GM23248 (cell line): ENCODE measurements at places on chromosomes 3 and 15.

DNA sequence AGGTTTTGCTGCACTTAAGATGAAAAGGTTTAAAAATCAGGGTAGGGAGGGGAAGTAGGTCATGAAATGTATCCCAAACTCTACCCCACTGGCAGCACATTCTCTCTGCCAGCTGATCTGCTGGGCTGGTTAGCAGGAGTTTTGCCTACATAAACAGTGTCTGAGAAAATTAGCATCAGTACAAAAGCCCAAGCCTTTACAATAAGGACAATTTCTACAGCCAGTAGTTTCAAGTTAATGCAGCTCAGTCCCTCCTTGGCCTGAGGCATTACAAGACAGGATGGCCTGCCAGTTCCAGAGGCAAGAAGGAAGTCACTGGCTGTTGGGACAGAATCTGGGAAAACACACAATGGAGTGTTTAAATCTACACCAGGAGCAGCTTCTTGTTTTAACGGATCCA is 32.8 kb downstream of the NCEH1 start:
- no peak for DNase-seq

DNA sequence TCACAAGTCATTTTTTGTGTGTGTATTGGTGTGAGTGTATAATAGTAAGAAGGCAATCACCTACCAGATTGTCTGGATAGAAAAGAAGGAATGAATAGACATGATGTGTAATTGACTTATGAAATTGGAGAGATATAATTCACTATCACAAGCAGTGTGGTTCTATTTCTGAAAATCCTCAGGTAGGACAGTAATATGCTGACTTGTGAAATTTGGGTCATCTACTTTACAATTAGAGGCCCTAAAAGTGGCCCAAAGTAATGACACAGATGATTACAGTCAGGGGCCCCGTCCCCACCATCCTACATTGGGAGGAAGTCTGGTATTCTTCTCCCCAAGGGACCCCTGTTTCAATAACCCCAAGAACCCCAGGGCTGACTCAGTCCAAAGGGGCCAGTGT is 73.6 kb upstream of the SELENOK start:
- no peak for DNase-seq

DNA sequence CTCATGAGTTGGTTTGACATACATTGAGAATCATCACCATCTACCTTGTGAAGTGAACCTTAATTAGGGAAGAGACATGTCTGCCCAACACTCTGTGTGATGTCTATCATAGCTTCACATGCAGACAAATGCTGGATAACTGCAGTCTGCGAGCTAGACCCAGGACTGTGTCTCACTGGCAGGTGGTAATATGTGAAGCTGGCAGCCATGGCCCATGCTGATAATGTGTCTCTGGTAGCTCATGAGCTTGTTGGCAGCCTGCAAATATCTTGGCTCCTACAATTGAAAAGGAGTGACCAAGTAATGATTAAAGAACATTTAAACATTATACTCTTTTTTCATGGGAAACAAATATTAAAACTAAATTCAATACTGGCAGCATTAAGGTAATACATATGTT is 234.8 kb downstream of the CHST2 start:
- DNase-seq: no peak

- DNase-seq: peak; percentile 47
Measured at GRCh38 chr3:188211476-188211875, 57.5 kb downstream of the LPP start.

- DNase-seq: peak; percentile 98
Measured at GRCh38 chr3:60610441-60611112, 640.7 kb downstream of the FHIT start.

DNA sequence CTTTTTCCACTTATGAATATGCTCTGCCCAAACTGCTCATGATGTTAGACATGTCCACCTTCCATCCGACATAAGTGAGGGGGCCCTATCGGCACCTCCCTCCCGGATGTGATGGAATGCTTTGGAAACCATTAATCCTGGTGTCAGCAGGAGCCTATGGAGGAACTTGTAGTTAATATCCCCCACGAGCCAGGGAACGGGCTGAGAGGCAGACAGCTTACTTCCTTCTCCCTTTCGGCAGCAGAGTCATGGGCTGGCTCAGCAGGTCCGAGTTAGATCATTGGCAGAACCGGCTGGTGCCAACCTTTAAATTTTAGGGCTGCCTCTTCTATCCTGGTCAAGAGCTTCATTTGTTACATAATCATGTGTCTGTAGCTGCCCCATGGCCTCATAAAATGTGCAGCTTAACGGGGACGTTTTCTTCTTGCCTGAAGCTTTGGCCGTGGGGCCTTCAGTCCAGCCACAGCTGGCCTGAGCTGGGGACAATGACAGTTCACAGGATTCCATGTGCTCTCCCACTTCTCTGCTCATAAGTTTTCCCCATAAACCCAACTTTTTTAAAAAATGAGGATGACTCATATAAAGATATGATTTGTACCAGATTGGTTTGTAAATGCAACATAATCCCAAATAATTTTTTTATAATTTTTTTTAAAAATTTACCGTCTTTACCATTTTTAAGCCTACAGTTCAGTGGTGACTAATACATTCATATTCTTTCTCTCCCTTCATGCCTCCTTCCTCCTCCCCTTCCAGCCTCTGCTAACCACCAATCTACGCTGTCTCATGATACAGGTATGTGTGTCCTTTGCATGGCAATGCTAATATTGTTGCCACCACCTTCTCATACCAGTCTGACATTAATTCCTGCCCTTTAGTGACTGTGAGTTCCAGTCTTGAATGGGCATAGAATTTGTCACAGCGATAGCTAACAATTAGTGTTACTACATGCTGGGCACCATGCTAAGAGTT is 62.2 kb upstream of the RGMA start:
- DNase-seq: no peak

DNA sequence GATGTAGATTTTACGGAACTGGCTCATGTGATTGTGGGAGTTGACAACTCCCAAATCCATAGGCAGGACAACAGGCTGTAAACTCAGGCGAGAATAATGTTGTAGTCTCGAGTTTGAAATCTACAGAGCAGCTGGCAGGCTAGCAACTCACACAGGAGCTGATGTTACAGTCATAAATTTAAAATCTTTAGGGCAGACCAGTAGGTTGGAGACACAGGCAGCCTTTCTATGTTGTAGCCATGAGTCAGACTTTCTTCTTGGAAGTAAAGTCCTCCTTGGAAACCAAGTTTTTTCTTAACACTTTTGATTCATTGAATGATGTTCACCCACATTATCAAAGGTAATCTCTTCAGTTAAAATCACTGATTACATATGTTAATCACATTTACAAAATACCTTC is 89.1 kb upstream of the ALCAM start:
- peak; percentile 50 for DNase-seq

DNA sequence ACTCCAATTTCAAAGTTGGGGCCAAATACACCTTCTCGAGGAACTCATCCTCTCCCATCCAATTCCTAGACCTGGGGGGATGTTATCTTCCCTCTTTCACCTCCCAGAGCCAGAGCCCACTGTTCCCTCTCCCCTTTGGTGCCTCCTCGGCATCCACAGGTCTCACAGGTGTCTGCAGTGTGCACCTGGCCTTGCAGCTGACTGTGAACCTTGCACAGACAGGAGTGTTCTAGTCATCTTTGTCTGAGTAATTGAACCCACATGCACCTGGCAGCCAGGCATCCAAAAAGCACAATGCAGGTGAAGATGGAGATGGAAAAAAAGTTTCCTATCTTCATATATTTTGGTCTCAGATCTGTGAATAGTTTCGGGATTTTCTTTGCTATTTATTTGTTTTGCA is 30.8 kb downstream of the PCOLCE2 start:
- no peak for DNase-seq

DNA sequence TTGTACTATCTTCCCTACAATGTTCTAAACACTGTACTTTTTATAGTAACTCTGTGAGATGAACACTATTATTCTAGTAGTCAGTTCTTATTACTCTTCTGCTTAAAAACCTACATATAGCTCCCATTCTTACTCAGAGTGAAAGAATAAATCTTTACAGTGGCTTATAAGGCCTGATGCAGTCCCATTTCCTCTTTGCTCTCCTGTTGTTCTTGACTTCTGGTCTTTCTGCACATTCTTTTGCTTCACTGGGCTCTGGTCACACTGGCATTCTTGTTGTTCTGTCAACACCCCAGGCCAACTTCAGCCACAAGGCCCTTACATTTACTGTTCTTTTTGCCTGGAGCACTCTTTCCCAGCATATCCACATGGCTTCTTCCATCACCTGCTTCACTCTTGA is 58.2 kb upstream of the TP63 start:
- peak; percentile 24 for DNase-seq

DNA sequence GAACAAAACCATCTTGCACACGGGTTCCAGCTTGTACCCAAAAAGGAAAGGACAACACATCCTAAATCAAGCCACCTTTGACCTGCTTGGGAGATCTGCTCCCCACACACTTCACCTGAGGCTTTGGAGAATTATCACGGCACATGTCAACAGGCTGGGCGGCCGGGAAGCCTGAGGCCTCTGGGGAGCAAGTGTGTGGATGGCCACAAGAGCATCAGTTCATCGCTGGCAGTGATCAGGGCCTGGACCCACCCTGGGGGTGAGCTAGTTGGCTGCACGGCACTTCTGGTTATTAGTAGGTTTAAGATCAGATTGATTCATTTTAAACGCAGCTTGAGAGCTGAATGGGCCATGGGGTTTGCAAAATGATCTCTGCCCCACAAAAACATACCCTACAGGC is 108.5 kb downstream of the CHSY1 start:
- no peak for DNase-seq

GRCh38 chr3:126546013-126546412 is 12.7 kb downstream of the C3orf22 start:
- DNase-seq: no peak

DNA sequence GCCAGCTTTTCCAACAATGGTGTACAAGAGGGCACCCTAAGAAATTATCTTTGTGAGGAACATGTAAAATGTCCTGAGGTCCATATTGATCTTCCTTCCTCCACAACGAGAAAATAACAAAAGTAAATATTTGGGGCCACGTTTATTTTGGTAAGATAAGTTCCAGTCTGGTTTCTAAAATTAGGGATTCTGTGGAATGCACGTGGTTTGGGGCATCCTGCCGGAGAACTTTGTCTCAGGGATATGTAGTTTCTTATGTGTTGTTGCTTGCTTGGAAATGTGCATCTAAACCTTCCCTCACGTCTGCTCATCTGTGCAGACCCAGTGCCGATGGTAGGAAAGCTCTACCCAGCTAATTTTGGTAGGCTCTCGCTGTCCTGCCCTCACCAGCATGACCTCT is 62.8 kb downstream of the CTDSPL start:
- DNase-seq: peak; percentile 8

DNA sequence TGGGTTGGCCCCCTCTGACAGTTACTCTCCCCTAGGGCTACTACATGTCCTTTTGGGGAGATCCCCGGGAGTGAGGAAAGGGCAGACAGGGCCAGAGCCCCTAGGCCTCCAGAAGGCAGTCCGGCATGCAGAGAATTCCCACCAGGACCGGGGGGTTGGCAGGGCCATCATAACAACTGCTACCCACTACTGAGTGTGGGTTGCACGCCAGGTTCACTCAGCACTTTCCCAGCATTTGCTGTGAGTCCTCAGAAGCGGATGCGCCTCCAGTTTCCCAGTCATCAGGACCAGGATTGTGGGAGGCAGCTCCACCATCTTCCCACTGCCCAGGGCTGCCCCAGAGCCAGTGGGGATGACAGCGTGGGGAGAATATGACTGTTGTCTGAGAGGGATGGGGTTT is 51.2 kb upstream of the HERC1 start:
- no peak for DNase-seq
